ENCODE measurements at places on chromosomes 16 and 17.

DNA sequence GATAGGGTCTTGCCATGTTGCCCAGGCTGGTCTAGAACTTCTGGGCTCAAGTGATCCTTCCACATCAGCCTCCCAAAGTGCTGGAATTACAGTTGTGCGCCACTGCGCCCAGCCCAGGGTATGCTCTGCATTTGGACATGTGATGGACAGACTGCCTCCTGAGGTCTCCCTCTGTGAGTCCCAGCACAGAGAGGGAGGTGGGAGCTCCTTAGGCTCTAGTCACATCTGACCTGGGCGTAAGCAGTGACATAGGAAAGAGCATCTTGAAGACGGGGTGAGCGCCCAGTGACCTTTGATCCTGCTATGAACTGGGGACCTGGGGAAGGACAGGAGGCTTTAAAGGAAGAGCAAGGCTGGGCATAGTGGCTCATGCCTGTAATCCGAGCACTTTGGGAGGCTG is 2.2 kb upstream of the GFAP start:
- ATAC-seq: no peak

GRCh38 chr16:49799172-49799571 is 56.7 kb downstream of the ZNF423 start:
- ATAC-seq: no peak

- no peak for ATAC-seq
Measured at GRCh38 chr17:47352848-47353247, 29.1 kb downstream of the EFCAB13 start.

- no peak for ATAC-seq
Measured at GRCh38 chr17:7484919-7485377, 782 bp downstream of the POLR2A start.

- no peak for ATAC-seq
Measured at GRCh38 chr17:28173801-28174200, 131.3 kb downstream of the NLK start.

- ATAC-seq: no peak
Measured at GRCh38 chr17:66381701-66382362, 79.4 kb downstream of the PRKCA start.

- ATAC-seq: peak; percentile 15
Measured at GRCh38 chr17:36935671-36936454, 1.4 kb upstream of the LHX1 start.

DNA sequence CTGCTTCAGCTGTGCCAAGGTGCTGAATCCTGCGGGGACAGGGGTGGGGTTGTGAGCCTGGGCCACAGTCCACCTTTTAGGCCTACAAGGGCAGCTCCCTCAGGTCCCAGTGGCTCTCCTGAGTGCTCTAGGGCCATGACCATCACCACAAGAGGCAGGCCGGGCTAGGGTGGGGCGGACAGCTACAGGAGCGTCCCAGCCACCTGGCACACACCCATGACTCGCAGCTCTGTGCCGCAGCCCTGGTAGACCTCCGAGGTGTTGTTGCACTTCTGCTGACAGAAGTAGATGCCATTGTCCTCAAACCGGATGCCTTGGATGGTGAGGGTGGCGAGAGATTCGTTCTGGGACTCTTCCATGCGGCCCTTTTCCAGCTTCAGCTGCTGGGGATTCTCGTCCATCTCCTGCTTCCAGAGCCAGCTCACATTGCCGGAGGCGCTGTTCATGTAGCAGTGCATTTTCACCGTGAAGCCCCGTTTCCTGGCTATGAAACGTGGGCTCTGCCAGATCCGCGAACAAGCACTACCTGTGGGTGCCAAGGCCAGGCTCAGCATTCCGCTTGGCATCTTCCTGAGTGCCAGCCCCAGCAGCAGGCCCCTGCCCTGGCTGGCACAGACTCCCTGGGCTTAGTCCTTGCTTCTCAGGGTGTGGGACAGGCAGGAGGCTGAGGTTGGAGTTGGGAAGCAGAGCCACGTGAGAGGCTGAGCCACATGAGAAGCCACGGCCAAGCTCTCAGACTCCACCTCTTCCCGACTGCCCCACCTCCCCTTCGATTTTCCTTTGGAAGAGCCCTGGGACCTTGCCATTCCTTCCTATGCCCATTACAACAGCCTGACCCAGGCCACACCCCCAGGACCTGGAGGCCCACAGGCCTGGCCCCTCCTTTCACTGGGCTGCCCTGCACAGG is 2.0 kb downstream of the CD79B start:
- ATAC-seq: no peak

DNA sequence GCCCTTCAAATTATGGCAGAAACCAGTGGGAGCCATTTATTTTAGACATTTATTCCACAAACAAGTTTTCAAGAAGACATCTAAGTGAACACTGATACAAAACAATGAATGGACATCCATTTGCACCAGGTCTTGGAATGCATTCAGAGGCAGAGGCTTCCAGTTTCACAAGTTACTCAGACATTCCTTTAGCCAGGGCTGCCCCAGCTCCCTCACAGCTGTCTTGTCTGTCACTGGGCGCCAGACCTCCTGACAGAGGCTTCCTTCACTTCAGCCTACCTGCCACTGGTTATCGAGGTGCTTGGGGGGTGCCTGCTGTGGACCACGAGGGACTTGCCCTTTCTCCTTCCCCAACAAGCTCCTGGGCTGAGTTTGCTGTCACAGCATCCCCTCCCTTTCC is 19.2 kb downstream of the AQP8 start:
- ATAC-seq: no peak

GRCh38 chr17:41800601-41801373 is 11.0 kb downstream of the P3H4 start:
- ATAC-seq: peak; percentile 18

DNA sequence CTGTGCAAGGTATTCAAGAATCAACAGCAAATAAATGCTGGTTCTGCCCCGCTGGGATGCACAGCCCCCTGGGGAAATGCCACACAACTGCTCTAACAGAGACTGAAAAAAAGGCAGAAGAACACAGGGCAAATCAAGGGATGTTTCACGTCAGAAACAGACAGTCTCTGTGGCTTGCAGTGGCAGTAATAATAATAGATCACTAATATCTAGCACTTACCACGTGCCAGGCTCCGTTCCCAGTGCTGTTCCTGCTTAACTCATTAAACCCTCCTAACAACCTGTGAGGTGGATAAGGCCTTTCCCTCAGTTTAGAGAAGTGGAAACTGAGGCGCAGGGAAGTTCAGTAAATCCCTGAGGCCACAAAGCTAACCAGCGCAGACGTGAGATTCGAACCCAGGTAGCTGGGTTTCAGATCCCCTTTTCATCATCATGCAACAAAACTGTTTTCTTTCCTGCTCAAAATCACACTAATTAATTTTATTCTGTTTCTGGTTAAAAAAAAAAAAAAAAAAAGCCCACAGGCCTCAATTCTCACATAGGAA is 36.7 kb downstream of the ARHGAP17 start:
- ATAC-seq: peak; percentile 50

DNA sequence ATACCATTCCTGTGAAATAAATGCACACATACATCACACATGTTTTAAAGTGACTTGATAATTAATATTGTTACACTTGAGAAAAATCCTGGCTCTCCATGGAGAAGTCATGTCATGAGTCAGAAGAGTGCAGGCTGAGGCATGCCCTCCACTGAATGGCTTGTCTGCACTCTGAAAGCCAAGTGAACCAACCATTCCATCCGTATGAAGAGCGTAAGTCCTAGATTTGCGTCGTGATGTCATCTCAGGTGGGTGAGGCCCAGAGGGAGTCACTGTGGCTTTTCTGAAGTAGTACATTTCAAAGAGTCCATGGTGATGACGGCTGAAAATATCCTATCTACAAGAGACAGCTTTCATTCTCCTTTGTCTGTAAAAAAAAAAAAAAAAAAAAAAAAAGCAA is 83.5 kb upstream of the IRX5 start:
- no peak for ATAC-seq

GRCh38 chr16:12215277-12216105 is 239.0 kb downstream of the SNX29 start:
- no peak for ATAC-seq

DNA sequence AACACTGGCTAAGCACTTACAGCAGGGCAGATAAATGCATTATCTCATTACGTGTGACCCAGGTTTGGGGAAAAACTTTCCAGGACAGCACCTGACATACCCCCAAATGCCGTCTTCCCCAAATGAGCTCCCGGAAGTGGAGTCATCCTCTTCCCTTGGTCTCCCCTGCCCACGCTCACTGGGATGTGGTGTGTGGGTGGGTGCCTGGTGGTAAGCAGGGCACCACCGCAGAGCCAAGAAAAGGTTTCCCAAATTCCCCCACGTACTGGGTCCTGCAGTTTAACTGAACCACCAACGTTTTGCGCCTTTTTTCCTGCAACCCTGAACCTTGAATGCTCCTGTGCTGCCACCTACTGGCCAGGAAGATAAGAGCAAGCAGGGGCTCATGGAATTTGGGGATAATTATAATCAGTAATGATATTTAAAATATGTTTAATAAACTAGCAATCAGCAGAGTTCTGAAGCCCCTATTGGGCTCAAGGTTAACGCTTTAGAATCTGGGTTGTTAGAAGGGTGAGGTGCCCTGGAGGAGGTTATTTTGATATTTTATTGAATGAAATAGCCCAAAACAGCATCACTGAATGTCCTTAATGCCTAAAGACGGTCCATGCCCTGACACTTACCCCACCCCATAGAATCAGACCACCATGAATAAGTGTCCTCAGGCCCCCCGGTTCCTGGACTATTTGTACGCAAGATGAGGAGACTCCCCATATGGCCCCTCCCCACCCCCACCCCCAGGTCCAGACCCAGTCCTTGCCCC is 8.0 kb downstream of the SPPL2C start:
- peak; percentile 80 for ATAC-seq

- ATAC-seq: no peak
Measured at GRCh38 chr16:48680881-48681280, 70.9 kb upstream of the N4BP1 start.

- no peak for ATAC-seq
Measured at GRCh38 chr16:65668064-65668595, 546.3 kb upstream of the CDH11 start.

GRCh38 chr17:39197380-39198185 is at the start of gene CACNB1:
Gene CACNB1, minus strand, starts transcription at chr17:39197669. Its CDS starts 174 bp downstream, at chr17:39197495.
- ATAC-seq: peak; percentile 86

DNA sequence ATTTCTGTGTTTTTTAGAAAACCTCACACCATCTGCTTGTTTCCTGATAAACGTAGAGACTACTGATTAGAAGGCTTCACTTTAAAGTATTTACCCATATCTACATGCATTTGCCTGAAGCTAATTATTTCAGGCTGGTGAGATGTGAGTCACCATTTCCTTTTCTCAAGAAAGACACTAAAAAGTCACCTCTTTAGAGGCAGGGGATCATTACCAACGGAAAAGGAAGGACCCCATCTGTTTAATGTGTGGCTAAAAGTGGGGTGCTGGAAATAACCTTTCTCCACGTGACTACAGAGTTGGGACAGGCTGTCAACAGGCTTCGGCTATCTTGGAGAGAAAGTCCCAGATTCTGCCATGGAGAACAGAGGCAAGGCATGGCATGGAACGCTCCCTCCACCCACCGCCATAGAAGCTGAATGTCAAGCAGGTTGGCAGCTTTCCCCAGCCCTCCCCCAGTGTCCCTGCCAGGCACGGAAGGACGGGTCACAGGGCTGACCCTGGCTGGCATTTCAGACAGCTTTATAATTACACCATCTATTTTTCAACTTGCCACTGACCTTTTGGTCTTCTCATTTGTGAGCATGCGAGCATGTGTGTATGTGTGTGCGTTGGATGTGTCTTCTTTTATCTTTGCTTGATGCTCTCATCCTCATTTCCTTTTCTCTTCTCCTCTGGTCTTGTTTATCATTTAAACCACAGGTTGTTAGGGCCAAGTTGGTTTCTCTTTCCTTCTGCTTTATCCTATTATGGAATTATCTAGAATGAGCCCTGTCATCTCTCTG is 157.0 kb downstream of the CPPED1 start:
- ATAC-seq: peak; percentile 73

GRCh38 chr16:78290395-78290794 is 190.9 kb downstream of the WWOX start:
- ATAC-seq: no peak

DNA sequence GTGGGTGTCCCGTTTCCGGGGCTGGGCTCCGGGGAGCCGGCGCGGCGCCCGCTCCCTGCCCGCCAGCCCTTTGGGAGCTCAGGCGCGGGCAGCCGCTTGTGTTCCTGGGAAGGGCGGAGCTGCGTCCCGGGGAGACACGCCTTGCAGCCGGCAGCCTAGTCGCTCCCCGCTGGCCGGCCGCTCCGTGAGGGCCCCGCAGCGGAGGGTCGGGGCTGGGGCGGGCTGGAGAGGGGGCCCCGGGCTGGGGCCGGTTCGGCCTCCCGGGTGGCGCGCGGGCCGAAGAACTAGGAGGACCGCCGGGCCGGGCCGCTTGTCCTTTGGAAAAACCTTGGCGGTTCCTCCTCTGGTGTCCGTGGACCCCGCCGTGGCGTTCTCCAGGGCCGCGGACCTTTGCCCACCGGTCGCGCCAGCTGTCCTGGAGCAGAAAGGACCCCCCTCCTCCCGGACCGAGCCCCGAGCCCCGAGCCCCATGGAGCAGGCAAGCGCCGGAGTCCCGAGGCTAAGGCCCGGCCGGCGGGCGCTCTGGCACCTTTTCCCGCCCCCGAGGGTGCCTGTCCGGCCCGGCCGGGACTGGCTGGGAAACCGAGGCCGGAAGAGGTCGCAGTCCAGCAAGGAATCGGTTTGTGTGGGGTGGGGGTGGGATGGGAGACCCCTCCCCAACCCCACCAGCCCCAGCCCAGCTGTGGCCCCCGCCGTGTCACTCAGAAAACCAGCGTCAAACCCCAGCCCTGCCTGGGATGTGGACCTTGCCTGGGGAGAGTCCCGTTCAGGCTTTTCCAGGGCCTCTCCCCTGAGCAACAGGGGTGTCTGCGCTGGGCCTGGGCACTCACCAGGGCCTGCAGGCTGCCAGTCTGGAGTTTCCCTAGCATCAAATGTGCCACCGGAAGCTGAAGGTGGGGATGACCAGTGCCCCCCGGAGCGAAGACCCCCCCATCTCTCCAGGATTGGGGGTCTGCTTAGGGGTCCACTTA is 6.8 kb upstream of the TBC1D3B start:
- peak; percentile 91 for ATAC-seq

- no peak for ATAC-seq
Measured at GRCh38 chr17:64056269-64057005, 36.0 kb upstream of the ICAM2 start.

GRCh38 chr17:58320570-58321323 is 7.8 kb downstream of the TSPOAP1 start:
- ATAC-seq: no peak

- ATAC-seq: no peak
Measured at GRCh38 chr17:75637143-75637538, 3.9 kb downstream of the SMIM5 start.

DNA sequence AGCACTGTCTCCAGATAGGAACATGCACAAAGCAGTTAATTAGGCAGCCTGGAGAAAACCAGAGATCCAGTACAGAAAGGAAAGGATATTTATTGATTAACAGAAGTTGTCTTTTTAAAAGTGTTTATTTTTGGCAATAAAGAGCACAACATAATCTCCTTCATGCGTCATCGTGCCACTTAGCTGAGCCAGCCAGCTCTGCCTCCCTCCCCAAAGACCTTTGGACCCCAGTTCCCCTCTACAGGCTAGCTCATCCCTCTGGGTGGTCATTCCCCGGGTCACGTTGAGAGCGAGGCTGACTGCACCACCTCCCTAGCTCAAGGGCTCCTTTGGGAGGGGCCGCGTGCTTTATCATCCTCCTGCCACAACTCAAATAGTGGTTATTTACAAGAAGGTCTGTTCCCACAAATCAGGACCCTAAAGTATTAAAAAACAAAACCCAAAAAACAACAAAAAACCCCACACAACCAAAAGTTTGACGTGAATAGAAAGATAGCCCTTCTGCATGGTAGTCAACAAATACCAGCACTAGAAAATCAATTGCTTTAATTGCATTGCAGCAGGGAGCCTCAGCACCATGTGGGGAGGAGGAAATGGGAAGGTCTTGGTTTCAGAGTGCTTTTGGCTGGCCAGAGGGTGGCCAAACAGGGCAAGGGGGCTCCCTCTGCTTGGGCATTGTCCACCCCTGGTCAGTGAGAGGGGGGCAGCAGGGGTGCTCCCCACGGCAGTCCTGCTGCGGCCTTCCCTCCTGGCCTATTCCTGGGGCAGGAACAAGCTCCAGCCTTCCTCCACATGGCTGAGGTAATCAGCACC is 9.6 kb downstream of the POLR2C start:
- ATAC-seq: no peak
